Astrocyte of the hippocampus (primary cell): ENCODE measurements at places on chromosomes 16 and 17.
A peak's percentile ranks its signal among the peaks of the same experiment; 100 is the strongest.

DNA sequence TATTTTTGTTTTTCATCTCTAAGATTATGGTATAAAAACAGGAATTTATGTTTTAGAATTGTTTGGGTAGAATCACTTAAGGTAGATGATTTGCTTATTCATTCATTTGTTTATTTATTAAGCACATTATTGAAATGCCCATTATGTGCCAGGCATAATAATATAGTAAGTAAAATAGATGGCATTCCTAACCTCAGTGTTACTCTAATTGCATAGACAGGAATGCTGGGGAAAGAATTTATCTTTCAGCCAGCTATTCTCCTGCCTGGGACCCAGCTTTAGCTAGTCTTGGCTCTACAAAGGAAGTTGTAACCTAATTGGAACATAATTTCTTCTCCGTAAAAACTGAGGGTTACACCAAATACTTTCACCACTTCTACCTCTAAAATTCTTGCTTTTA lies 44.6 kb downstream of the NFAT5 start:
- peak; percentile 74 for DNase-seq

DNA sequence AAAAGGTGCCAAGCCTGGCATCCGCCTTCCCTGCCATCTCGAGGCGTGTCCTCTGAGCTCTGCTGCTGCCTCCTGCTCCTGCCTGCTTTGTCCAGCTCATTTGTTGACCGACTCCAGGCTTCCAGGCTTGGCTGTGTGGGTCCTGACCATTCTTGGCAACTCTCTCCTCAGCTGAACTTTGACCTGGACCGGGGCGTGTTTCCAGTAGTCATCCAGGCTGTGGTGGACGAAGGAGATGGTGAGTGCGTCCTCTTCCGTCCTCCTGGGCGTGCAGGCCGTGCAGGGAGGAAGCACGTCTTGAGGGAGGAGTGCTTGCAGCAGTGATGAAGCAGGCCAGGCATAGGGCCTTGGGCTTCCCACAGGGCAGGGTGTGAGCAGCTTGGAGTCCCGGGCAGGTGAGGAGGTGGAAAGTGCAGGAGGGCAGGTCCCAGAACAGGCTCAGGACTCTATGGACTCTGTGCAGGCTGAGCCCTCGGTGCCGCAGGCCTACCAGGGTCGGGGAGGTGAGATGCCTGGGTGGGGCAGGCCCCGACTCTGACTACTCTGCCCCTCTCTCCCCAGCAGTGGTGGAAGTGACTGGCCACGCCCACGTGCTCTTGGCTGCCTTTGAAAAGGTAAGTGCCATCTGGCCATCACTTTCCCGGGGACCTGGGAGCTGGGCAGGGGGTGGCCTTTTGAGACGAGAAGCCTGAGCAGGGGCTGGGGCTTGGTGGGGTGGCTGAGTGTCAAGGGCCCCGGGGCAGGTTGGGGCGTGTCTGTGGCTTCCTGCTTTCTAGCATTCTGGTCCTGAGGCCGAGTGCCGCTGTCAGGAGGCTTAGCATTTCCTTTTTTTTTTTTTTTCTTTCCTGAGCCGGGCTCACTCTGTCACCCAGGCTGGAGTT lies 28.6 kb upstream of the NUDT16L1 start:
- no peak for DNase-seq

DNA sequence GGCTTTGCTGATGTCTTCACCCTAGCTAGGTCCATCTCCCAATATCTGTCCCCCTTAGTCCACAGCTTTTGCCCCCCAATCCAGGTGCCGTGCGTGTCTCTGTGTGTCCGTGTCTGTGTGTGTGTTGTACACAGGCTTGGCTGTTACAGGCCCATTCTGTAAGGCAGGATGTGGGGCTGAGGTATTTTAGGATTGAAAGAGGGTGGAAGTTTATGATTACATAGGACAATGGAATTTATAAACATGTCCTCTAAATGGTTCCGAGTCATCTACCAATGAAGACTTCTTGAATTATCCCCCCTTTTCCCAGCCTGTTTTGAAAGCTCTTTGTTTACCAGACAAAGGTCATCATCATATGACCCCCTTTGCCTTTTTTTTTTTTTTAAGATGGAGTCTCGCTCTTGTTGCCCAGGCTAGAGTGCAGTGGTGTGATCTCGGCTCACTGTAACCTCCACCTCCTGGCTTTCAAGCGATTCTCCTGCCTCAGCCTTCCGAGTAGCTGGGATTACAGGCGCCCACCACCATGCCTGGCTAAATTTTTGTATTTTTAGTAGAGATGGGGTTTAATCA lies 21.9 kb downstream of the ACE start:
- DNase-seq, result no peak

DNA sequence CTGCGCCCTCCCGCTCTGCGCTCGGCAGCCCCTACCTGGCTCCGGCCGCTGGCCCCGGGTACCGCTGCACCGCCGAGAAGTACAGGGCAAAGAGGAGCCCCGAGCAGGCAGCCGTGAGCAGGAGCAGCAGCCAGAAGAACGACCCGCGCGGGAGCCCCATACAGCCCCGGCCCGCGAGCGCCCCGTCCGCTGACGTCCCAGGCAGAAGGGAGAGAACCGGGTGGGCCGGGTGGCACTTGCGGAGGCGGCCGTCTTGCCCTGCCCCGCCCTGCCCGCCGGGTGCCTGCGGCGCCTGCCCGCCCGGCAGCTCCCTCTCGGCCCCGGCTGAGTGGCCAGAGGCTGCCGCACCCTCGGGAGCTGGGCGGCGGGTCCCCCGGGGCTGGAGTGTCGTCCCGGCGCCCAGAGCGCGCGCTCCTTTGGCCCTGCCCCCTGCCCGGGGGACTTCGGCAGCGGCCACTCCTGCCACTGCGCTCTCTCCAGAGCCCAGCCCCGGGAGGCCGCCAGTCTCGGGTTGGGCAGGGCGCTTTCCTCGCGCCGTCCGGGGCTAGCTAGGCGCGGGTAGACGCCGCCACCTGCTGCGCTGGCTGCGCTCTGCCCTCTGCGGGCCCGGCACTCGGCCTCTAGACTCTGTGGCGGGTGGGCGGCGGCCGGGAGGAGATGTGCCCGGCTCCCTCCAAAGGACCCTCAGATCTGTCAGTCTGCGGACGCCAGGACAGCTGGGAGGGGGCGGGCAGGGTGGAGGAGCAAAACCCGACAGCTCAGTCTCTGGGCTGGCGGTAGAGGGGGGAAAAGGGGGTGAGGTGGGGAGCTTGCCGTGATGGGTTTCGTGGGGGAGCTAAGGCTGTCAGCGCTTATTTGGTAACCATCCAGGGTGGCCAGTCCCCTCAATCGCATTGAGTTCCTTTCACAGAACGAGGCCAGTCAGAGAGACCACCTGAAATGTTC lies at the start of gene ST6GALNAC2:
Gene ST6GALNAC2 (minus strand): TSS at position 212 of the 945 bp plus-strand sequence. CDS start 52 bp downstream, at position 160.
- DNase-seq, result peak; percentile 80

DNA sequence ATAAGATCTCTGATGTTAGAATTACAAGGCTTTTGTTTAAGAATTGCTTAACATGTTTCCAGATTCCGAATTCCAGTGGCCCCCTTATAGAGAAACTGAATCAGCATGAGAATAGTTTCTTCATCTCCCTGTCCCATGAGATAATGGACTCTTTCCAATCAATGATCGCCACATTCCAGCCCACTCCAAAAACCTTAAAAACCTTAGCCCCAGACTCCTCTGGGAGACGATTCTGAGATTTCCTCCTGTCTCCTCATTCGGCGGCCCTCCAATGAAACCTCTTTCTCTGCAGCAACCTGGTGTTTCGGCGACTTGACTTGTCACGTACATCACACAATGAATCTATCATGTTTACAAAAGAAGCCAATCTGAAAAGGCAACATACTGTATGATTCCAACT lies 197.1 kb upstream of the PSMD7 start:
- DNase-seq, result no peak

DNA sequence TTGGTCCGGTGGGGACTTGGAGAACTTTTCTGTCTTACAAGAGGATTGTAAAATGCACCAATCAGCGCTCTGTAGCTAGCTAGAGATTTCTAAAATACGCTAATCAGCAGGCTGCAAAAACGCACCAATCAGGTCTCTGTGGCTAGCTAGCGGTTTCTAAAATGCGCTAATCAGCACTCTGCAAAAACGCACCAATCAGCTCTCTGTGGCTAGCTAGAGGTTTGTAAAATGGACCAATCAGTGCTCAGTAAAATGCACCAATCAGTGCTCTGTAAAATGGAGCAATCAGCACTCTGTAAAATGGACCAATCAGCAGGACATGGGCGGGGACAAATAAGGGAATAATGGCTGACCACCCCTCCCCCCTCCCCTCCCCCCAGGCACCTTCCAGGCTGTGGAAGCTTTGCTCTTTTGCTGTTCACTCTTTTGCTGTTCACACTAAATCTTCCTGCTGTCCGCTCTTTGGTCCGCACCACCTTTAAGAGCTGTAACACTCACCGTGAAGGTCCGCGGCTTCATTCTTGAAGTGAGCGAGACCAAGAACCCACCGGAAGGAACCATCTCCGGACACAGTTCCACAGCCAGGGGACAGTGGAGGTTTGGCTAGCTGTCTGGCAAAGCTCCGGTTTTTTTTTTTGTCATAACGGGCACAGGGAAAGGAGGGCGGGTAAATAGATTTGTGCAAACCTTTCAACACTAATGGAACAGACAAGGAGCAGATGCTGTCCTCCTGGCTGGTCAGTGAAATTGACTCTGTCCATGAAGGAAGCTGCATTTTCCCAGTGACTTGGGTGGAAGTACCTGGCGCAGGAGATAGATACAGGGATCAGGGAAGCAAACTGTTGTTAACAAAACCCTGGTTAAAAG lies 8.3 kb downstream of the PITPNC1 start:
- DNase-seq, result no peak

- DNase-seq, result no peak
Measured at GRCh38 chr16:22240023-22240710, 34.1 kb downstream of the EEF2K start.
